ENCODE measurements at places on chromosomes 4 and X. TPM values are rescaled to one million over a fixed set of nuclear protein-coding genes. Genes with fewer than 3 reads are reported as not detected.

DNA sequence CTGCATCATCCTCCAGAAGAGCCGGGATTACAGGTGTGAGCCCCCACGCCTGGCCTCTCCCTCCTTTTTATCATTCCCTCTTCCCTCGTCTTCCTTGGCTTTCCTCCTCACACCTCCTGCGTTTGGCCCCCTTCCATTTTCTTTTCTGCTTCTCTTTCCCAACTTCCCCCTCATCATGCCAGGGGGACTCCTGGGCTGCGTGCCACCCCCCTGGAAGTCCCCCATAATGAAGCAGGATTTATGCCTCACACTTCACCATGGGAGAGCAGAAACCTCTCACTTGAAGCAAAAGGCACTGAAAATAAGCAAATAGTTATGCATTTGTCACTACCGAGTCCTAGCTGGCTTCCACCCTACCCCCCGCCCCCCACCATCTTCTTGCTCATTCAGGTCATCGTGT lies 7.9 kb downstream of the TKTL1 start:
- no peak for DNase-seq

- DNase-seq: no peak
Observed at GRCh38 chrX:24017674-24018073, 9.3 kb downstream of the KLHL15 start.

- DNase-seq: no peak
Observed at GRCh38 chrX:39158801-39159657, 357.8 kb downstream of the MID1IP1 start.

DNA sequence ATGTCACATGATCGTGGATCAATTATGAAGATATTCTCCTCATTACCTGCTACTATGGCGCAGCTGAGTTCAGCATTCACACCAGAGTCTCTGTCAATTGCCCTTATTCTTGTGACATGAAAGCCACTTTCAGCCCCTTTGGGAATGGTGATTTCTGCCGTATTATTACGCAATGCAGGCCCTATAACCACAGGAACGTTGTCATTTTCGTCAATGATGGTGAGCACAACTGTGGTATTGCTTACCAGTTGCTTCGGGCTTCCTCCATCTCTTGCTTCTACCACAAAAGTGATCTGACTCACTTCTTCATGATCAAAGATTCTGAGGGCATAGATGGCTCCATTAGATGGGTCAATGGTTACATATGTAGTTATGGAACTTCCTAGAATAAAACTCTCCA lies 2.1 kb downstream of the PCDH18 start:
- DNase-seq: no peak

DNA sequence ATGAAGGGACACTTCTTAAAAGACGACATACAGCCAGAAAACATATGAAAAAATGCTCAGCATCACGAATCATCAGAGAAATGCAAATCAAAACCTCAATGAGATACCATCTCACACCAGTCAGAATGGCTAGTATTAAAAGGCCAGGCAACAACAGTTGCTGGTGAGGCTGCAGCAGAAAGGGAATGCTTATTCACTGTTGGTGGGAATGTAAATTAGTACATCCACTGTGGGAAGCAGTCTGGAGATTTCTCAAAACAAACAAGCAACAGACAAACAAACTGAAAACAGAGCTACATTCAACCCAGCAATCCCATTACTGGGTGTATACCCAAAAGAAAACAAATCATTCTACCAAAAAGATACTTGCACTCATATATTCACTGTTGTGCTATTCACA lies 197.9 kb downstream of the EVC2 start:
- DNase-seq: no peak

GRCh38 chr4:170026253-170027021 lies at the start of gene MFAP3L:
Gene MFAP3L, minus strand, starts transcription at chr4:170026395. Its CDS starts 20,518 bp downstream, at chr4:170005877.
- peak; percentile 95 for DNase-seq

GRCh38 chrX:16465081-16465876 lies 184.7 kb upstream of the S100G start:
- DNase-seq: no peak

Gene OPHN1
- 0.26 TPM for total RNA-seq

DNA sequence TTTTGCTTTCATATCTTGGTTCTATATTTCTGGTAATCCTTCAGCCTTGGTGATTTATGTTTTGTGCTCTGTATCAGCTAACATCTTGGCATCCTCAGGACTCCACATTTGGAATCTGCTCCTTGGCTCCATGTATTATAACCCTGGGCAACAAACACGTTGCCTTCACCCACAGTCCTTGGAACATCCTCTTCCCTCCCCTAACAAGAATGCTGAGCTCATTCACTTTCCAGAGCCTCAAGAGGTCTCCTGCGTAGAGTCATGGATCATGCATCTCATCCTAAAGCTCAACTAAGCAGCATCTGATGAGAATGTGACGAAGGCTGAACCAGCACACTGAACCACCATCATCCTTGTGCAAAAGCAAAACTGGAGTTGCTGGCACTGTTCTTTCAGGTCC lies 60.5 kb upstream of the C1GALT1C1 start:
- DNase-seq: no peak

- DNase-seq: no peak
Observed at GRCh38 chr4:139175646-139176301, 1.2 kb downstream of the ELF2 start.

- peak; percentile 58 for DNase-seq
Observed at GRCh38 chr4:158895797-158896576, 127.2 kb downstream of the FNIP2 start.

Gene HERC5
- 18.1 TPM for total RNA-seq

GRCh38 chrX:19887911-19888879 lies 795 bp upstream of the SH3KBP1 start:
- DNase-seq: peak; percentile 82

DNA sequence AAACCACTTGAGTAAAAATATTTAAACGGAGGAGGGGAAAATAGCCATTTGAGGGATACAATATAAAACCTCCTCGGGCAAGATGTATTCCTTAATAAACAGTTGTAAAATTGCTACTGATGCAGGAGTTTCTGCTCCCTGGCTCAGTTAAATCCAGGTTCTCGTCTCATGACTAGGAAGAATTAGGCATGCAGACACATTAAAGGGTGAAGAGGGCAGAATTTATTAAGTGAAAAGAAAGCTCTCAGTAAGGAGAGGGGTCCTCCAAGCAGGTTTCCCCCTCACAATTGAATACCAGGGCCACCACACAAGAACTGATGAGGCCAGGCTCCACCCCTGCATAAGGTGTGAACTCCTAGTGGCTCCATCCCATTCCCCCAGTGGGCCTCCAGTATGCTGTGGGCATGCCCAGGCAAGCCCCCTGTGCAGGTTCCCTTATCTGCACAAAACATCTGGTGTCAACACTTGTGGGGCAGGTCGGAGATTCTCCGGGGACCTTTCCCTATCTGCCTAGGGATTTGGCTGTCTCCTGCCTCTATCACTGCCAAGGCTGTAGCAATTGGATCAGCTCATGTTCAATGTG lies 80.4 kb downstream of the HS6ST2 start:
- DNase-seq: no peak

Gene FGF2
- total RNA-seq: 13.8 TPM

DNA sequence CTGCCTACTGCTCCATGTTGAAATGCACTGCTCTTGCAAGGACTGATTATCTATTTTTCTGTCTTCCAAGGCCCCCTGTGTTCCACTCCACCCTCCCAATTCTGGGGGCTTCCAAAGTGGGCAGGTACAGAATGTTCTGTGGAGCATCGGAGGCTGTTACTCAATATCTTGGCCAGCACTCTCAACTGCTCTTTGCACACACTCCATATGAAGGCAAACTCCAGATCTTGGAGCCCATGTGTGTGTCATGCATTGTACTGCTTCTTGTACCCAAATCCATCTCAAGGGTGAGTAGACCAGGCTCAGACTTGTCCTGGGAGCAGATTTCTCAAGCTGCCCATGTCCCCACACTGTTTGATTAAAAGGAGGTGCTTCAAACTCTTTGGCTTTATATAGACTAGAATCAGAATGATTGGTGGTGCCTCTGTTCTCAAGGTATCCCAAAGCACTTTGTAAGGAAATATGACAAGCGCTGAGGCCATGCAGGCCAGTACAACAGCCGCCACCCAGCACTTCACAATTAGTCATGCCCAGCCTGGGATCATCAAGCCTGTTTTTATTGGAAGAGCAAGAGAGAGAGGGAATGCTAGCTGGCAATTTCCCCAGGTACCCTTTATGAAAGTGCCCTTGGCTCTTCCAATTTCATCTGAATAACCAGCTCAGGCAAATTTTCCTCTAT lies 44.3 kb downstream of the AR start:
- DNase-seq: no peak

Gene SHROOM2
- total RNA-seq: not detected

GRCh38 chr4:91128519-91128918 lies 1001.3 kb downstream of the CCSER1 start:
- DNase-seq: no peak

DNA sequence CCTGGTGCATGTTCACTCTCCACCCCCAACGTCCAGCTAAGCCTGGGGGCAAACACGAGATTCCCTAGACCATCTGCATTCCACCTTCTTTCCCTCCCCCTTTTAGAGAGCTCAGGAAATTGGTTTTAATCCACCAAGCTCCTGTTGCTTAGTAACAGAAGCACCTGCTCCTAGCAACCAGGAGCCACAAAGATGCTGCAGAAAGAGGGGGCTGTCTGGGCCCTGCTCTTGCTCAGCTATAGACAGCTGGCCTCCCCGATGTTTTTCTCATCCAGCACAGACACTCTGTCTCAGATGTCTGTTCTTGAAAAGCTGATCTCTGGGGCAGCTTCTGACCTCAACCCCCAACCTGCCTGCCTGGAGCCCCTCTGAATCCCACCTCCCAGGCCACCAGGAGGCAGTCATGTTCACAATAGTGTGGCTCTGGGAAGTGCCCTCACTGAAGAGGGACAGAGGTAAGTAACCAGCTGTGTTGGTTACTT lies 71.5 kb downstream of the SLC16A2 start:
- DNase-seq: peak; percentile 52

GRCh38 chrX:78710171-78710570 lies 37.3 kb upstream of the LPAR4 start:
- no peak for DNase-seq

Gene ERCC6L
- 8.3 TPM for total RNA-seq

DNA sequence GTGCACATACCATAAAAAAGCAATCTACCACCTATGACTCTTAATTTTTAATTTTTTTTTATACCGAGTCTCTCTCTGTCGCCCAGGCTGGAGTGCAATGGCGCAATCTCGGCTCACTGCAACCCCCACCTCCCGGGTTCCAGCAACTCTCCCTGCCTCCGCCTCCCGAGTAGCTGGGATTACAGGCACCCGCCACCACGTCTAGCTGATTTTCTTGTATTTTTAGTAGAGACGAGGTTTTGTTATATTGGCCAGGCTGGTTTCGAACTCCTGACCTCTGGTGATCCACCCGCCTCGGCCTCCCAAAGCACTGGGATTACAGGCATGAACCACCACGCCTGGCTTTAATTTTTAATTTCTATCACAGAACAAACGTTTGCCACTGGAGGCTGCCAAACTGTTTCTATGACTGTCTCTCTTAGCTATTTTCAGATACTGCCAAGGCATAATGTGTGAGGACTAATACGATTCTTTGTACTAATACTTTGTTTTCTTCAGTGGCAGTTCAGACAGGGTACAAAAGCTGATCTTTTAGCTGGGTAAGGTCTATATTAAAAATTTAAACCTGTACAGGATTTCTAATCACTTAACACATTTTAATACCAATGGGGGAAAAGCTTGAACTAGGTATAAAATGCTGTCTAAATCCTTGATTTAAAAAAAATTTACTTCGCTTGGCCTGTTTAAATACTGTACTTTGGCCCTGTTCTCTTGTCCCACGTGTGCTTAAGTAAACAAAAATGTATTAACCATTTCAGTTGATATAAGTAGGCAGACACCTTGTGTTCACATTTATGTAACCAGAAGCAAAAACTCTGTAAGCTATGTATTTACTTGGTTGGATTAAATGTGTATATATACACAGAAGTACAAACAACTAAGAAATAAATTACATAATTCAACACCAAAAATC lies 2.3 kb downstream of the PGRMC2 start:
- DNase-seq: no peak

- no peak for DNase-seq
Observed at GRCh38 chrX:29662101-29662500, 553.3 kb upstream of the MAGEB2 start.

- no peak for DNase-seq
Observed at GRCh38 chr4:115850799-115851509, 737.5 kb upstream of the NDST4 start.

DNA sequence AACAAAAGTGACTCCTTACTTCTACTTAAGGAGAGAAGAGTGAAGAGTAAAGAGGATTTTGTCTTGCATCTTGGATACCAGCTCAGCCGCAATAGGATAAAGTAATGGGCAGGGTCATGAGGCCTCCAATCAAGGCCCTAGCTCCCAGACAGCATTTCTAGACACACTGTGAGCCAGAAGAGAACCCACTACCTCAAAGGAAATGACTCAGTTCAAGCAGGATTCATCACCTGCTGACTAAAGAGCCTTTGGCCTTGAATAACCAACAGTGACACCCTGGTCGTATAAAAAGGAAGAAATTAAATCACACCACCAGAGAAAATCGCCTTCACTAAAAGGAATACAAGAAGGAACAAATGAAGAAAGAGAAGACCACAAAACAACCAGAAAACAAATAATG lies 416.1 kb downstream of the PCDH18 start:
- no peak for DNase-seq

GRCh38 chr4:141350122-141350905 lies 129.6 kb downstream of the ZNF330 start:
- DNase-seq: no peak

Gene JAKMIP1
- total RNA-seq: 11.3 TPM

- no peak for DNase-seq
Observed at GRCh38 chrX:118968031-118968430, 6.4 kb upstream of the LONRF3 start.

- no peak for DNase-seq
Observed at GRCh38 chr4:113170805-113171468, 121.5 kb downstream of the ANK2 start.

GRCh38 chr4:53961351-53961750 lies 103.1 kb downstream of the CHIC2 start:
- no peak for DNase-seq

Gene VGLL1
- not detected for total RNA-seq

DNA sequence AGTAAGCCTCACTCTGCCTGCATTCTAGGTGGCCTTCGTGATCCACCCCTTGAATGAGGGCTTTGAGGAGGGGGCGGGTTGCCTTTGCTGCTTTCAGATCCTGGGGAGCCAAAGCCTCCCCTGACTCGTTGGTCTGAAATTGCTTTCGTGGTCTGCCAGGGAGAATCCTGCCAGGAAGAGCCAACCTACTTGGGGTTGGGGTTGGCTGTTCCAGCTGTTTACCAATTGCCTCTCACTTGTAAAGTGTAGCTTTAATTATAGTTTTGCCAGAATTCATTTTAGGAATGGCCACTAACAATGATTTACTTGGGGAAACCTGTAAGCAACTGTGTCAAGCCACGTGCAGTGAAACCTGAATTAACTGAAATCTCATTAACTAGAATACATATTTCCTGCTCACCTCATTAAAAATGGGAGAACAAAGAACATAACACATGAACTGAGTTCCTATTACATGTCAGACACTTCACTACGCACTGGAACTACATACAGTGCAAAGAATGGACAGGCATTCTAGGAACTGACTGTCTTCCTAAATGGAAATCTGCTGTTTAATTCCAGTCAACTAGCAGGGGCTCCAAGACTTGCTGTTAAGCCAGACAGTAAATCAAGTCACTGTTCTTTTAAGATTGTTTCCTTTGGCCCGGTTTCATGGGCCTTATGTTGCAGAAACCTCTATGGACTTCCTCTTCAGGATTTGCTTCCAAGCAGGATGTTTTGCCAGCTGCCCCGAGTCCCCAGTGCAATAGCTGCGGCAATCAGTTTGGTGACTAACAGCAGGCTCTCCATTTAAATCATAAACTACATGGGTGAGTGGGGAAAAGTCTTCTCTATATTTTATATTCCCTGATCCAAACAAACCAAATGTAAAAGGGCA lies 16.4 kb upstream of the NKRF start:
- DNase-seq: no peak

Gene FOXP3
- total RNA-seq: 14.2 TPM

Gene PAGE4
- not detected for total RNA-seq

Data from activated CD4-positive, alpha-beta T cell treated with anti-CD3 and anti-CD28 coated beads, Interleukin-2, amount 10 ng/mL, durations not matched to agents 24 days and 14 days (primary cell).